Activated CD8-positive, alpha-beta memory T cell treated with anti-CD3 and anti-CD28 coated beads, Interleukin-2, amount 10 ng/mL, durations not matched to agents 7 days and 5 days (primary cell): ENCODE measurements at places on chromosomes 5 and 9. TPM values are rescaled to one million over a fixed set of nuclear protein-coding genes. Genes with fewer than 3 reads are reported as not detected.

MARVELD2 gene
- 0.18 TPM for total RNA-seq

RABEPK gene
- total RNA-seq: 14.3 TPM

REEP2 gene
- total RNA-seq: 1.7 TPM

NR2F1-AS1 gene
- not detected for total RNA-seq

CLIC3 gene
- 3.8 TPM for total RNA-seq

ARHGEF37 gene
- total RNA-seq: 1.1 TPM

IFNA14 gene
- total RNA-seq: not detected

ARID3C gene
- not detected for total RNA-seq

ZNF346 gene
- 28.8 TPM for total RNA-seq

DRD1 gene
- not detected for total RNA-seq

RASGRF2 gene
- total RNA-seq: 4.8 TPM
